ENCODE measurements at places on chromosomes 12 and 14. TPM values are rescaled to one million over a fixed set of nuclear protein-coding genes. Genes with fewer than 3 reads are reported as not detected.

MIP gene
- 0.29 TPM for total RNA-seq

WSCD2 gene
- total RNA-seq: 4.0 TPM

HOXC4 gene
- total RNA-seq: 1.1 TPM

CCDC175 gene
- total RNA-seq: not detected

VWF gene
- total RNA-seq: 0.53 TPM

IL22 gene
- not detected for total RNA-seq

GRCh38 chr12:95788637-95789036, 1.9 kb downstream of the NTN4 start:
- DNase-seq: no peak

- DNase-seq: no peak
Observed at GRCh38 chr12:44847403-44847802, 28.7 kb downstream of the NELL2 start.

DNA sequence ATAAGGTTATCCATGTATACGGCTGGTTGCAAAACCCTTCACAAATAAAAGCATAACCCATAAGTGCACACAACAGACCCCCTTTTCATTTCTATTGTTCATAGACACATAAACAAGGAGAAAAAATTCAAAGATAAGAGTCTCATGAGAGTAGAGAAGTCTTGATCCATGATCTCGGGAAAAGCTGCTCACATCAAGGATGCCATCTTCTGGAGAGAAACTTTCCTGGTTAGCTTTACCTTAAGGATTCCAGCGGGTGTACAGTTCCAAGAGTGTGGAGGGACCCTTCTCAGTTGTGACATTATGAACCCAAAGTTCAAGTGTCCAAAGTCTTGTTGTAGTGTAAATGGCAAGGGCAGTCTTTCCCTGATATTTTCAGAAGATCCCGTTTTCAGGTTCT, 144.5 kb downstream of the LLPH start:
- DNase-seq: no peak

DNA sequence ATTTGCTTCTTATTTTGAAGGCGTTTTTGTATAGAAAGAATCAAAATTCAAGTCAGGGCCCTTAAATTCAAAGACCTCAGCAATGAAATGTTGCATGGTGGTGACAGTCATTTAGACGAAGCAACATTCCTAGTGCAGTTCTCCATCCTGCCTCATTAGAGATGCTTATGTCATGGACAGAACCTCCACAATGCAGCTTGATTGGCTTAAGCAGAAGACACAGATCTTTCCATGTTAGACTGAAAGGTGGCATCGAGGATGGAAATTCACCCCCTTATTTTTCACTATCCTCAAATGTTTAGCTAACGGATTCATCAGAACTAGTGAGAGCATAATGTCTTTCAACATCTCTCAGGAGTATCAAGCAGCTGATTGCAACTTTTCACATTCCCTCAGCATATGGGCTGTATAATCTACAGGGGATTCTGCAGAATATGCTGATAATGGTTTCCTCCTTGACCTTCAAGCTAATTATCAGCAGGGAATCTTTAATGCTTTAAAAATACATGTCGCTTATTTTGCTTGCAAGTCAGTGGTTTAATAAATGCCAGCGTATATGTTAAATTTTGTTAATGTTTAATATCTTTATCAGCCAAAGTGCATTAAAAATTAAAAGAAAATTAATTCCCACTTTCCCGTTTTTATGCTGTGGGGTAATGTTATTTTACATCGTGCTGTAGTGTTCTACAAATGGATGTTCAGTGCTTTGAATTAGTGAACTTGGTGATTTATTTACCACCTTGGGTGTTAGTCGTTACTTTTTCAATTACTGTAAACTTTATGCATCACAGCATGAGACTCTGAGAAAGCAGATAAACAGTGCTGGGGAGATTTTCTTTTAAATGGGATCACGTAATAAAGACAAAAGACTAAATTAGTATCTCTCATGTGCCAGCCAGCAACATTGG, 12.8 kb upstream of the NRDE2 start:
- DNase-seq: no peak

DNA sequence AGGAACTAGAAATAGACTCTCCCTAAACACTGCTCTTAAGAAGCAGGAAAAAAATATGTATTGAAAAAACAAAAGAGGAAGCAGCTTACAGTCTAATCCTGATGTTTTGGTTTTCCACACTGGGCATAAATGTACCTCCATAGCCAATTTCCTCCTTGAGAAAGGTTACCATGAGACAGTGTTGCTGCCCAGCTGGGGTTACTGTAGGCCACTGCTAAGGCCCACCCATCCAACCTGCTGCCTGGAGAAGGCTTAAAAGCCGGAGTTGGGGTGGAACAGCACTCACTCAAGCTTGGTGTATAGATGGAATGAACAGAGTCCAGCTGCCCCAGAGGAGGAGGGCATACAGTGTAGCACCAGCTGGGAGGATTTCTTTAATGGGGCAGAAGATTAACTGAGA, 41.1 kb downstream of the ERG28 start:
- no peak for DNase-seq

DNA sequence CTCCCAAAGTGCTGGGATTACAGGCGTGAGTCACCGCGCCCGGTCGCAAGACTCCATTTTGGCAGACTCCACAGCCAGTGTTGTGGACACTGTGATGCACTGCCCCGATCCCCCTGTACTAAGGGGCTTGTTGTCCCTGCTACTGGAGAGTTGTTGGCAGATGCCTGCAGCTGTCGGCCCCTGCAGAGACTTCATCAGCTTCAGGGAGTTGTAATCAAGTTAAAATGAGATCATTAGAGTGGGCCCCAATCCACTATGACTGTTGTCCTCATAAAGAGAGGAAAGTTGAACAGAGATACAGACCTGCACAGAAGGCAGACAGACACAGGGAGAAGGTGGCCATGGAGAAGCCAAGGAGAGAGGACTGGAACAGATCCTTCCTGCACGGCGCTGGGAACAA, 23.7 kb upstream of the TUBA1A start:
- no peak for DNase-seq

- DNase-seq: no peak
Observed at GRCh38 chr12:56768424-56768823, 5.3 kb downstream of the HSD17B6 start.

DNA sequence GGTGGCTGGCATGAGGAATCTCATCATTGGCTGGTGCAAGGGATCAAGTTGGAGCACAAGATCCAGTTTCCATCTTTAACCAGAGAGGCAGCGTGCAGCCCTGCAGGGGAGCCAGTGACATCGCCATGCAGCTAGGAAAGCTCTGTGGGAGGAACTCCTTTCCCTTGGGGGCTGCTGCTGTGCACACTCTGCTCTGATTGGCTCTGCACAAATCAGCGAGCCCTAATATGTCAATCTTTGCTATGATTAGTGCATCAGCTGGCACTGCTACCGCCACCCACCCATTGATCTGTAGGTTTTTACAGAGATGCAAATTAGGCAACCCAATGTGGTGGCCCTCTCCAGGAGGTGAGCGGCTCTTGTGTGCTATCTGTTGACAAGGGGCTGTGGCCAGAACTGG, 262.6 kb downstream of the PCNX1 start:
- DNase-seq: no peak

GRCh38 chr14:39488600-39488999, 56.4 kb upstream of the FBXO33 start:
- no peak for DNase-seq

- DNase-seq: no peak
Observed at GRCh38 chr14:54549862-54550261, 17.1 kb upstream of the SAMD4A start.

- DNase-seq: no peak
Observed at GRCh38 chr12:34402899-34403705, 380.8 kb downstream of the ALG10 start.

All from K562 (cell line).